ENCODE measurements at places on chromosomes 6 and 20.
A peak's percentile ranks its signal among the peaks of the same experiment; 100 is the strongest.

DNA sequence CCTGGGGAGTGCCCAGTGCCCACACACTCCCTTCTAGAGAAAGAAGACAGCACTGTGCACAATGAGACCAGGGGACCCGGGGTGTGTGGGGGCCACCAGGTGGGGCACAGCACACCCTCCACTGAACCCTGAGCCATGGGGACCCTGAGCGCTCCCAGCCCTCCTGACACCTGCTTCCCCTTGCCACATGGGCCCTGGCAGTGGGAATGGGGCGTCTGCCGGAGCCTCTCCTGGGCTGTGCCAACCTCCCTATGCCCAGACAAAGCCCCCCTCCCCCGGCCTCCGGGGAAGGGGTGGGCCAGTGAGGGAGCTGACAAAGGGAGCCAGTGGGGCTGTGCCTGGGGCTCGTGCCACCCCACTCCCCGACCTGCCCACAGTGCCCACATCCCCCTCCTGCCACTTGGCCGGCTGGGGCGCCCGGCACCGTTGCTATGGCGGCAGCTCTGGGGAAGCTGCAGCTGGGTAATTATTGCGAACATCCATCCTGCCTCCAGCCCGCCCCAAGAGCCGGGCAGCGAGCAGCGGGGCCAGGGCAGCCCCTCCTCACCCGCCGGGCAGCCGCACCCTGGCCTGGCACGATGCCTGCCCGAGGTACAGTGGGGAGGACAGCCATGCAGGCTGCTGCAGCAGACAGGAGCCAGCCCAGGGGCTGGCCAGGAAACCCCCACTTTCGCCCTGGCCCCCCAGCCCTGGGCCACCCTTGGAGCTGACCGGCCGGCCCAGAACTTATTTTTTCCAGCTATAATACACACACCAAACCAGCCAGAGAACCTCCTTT lies 41.9 kb upstream of the NOL4L start:
- no peak for DNase-seq

DNA sequence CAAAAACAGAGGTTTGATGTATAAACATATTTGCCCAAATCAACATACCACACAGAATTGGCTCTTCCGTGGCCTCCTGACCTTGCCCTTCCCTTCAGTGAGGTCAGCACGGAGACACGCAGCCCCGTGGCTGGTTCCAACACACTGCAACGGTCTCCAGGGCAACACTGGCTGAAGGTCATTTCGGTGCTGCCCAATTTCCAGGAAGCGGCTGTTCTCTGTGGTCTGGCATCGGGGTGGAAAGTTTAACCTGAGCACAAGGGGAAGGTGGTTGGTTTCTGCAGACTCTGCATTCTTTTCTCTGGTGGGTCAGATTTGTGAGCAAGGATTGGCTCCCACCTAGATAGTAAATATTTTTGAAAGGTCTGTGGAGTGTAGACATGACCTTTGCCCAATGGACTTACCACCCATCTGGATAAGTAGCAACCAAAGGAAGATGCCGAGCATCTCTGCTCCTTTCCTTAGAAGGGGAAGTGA lies 177.6 kb upstream of the PHACTR1 start:
- DNase-seq = no peak

DNA sequence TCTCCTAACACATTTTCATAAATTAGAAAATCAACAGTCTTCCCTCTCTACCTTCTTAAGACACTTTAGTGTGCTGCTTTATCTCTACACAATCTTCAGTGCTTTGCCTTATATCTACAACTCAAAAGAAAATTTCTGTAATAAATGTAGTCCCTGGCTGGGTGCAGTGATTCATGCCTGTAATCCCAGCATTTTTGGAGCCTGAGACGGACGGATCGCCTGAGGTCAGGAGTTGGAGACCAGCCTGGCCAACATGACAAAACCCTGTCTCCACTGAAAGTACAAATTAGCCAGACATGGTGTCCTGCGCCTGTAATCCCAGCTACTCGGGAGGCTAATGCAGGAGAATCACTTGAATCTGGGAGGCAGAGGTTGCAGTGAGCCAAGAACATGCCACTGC lies 9.7 kb upstream of the EDN1 start:
- DNase-seq = no peak

- no peak for DNase-seq
Measured at GRCh38 chr20:63645218-63645617, 8.0 kb downstream of the STMN3 start.

- DNase-seq = no peak
Measured at GRCh38 chr20:9185511-9185910, 116.6 kb downstream of the PLCB4 start.

DNA sequence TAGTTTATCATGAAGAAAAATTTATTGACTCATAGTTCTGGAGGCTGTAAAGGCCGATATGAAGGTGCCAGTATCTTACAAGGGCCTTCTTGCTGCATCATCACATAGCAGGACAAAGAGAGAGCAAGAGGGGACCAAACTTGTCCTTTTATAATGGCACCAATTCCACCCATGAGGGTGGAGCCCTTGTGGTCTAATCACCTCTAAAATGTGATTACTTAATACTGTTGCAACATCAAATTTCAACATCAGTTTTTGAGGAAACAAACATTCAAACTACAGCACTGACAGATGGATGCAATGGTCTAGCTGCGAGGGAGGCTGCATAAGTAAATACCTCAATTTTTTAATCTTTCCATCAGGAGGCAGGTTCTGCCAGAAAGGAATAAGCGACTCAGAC lies 76.7 kb upstream of the LAMA2 start:
- DNase-seq = no peak

DNA sequence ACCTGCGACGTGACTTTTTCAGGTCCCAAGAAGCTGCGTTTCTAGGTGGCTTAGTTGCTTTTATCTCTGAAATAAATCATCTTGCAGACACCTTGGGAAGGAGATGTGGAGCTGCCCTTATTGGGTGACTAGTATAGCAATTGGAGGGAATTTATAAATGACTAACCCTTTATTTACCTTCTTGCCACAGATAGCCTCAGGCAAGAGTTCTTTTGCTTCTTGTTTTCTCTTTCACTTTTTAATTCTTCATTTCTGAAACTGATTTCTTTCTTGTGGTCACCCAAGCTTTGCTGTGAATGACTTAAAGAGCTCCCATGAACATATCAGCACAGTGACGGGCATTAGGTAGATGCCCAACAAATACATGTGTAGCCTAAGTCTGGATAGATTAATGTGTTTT lies 3.0 kb downstream of the ADGRF4 start:
- no peak for DNase-seq

DNA sequence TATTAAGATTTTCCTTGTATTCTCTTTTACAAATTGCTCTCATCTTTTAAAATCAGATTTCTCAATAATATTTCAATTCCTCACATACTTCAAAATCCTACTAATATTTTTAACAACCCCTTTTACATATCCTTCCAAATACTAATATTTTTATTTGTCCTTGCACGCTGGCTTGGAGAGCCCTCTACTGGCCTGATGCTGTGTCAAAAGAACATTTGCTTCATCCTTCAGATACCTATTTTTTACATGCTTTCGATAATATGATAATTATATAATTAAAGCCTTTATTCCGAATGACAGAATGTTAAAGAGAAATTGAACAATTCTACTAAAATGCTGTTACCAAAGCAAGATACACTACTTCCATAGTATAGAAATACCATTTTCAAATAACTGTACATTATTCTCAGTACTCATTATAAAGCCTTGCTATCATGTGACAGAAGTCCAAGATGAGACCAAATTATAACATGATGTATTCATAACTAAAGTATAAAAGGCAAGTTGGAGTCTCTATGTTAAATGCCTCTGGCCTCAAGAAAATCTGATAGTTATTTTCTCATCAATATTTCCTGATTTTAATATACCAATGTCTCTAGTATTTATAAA lies 39.0 kb upstream of the PLN start:
- peak; percentile 13 for DNase-seq

GRCh38 chr6:22401206-22401605 lies 104.4 kb upstream of the PRL start:
- DNase-seq = no peak

DNA sequence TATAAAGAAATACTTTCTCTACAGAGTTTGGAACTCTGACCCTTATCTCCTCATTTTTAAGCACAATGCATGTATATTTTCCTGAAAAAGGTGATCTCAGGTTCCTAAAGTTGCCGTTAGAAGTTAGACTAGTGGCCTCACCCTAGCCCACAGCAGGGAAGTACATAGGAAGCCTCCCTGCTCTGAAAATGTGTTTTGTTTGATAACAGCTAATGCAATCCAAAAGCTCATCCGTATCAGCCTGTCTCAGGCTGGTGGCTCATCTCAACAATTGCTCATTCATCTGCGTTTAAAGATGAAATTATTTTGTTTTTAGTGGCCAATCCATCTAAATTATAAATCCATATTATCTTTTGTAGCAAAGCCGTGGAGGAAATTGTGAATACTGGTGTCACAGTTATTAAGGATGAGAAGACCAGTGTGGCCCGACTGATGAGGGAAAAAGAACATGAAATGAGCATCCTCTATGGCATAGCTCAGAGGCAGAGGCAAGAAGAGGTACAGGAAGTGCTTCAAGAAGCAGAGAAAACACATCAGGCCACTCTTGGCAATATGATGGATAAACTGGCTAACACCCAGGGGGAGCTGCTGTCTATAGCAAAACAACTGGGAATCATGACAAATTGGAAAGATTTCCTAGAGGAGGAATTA lies 20.1 kb downstream of the C6orf163 start:
- no peak for DNase-seq

DNA sequence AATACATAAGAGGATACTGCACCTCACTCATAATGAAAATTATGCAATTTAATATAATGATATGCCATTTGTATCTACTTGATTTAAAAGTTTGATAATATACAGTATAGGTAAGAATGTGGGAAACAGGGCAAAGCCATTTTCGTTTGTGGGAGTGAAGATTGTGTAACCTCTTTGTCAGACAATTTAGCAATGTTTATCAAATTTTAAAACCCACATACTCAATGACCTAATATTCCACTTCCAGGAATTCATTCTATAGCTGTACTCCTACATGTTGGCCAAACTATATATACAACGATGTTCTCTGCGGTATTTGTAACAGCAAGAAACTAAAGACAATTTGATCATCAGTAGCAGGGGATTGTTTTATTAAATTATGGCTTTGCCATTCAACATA lies 17.8 kb upstream of the FKBP5 start:
- no peak for DNase-seq

DNA sequence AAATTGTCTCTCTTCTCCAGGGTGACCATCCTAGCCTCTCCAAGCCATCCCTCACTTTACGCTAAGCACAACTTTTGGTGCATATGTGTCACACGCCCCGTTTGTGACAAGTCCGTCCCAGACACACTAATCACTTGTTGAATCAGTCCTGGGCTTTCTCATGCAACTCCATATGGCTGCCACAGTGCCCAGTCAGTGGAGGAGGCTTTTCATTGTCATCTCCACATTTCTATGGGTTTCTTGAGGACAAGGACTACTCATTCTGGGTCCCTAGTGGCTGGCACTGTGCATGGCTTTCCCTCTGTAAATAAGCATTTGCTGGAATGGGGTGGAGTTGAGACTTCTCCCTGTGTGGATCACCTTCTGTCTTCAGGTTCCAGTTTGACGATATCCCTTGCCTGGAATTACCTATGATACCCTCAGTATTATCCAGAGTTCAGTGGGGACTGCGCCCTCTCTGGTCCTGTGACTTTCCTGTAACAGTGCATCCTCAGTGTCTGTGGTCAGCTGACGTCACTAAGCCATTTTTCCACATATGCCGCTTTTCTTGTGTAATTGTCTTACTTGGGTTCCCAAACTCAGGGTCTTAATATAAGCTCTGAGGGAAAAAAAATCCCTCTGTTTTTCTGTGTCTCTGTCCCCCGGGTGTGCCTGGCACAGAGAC lies 59.8 kb upstream of the MYL9 start:
- DNase-seq = no peak

- no peak for DNase-seq
Measured at GRCh38 chr20:9280666-9281065, 211.8 kb downstream of the PLCB4 start.

DNA sequence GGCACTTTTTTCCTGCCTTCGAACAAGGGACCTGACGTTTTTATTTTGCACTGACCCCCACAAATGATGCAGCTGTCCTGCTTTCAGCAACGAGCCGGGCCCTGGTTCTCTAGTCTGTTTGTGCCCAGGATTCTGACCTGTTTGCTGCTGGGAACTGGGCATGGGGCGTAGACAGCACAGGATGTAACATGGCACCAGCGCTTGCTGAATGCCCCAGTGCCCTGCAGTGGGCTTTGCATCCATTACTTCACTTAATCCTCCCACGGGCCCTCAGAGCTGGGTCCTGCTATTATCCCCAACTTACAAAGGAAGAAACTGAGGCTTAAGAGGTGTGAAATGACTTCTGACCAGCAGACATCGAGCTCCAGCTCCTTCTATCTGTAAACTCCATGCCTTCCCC lies 80.4 kb upstream of the PMEPA1 start:
- DNase-seq = no peak

GRCh38 chr20:41563087-41563486 lies 55.1 kb downstream of the CHD6 start:
- DNase-seq = no peak

GRCh38 chr20:54648421-54649142 lies 173.2 kb downstream of the DOK5 start:
- DNase-seq = no peak

GRCh38 chr20:48635791-48636267 lies 192.0 kb downstream of the PREX1 start:
- peak; percentile 55 for DNase-seq

DNA sequence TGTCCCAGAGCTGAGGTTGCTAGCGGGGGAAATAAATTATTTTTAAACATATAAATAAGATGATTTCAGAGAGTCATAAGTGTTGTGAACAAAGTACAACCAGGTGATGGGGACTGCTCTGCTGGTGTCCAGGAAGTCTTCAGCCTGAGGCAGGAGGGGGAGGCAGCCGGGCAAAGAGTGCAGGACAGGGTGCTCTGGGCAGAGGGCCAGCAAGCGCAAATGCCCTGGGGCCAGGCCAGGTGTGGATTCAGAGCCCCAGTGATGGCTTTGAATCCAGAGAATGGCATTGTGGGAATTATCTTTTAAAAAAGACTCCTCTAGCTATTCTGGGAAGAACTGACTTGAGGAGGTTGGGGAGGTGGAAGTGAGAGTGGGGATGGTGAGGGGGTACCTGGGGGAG lies 1.6 kb downstream of the CLPSL1 start:
- DNase-seq = no peak

GRCh38 chr6:145278163-145278807 lies 457.0 kb downstream of the EPM2A start:
- DNase-seq = peak; percentile 15

- no peak for DNase-seq
Measured at GRCh38 chr6:90370493-90370959, 73.9 kb upstream of the BACH2 start.
